ENCODE measurements at places on chromosomes 3 and 15.

- no peak for DNase-seq
Measured at GRCh38 chr15:58086491-58086890, 21.0 kb upstream of the ALDH1A2 start.

DNA sequence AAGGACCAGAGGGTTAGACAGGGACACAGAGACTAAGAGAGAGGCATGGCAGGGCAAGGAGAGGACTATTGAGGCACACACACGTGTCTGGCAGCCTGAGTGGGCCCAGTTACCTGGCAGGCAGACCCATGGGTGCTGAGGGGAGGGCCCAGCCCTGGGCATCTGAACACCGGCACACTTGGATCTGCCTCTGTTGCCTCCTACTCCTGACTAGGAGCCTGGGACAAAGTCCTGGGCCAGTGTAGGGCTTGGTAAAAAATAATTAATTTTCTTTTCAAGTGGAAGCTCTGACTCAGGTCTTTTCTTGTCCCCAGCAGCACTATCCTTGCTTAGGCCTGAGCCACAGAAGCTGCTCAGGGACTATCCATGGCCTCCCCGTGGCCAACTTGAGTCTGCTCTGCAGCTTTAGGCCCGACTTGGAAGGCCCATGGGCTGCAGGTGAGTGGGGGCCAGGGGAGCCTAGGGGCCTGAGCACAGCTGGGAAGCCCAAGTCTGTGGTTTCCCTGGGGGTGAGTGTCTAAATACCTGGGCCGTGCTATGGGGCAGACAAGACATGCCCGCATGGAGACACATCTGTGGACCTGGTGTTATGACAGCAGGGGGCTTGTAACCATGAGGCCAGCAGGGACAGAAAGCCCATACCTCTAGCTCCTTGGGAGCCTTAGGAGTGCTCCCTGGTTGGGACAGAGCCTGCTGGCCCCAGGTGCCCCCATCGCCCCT is at the start of gene PTH1R:
TSS of gene PTH1R (plus strand) at position 316 of the 720 bp plus-strand sequence. CDS start 5,839 bp downstream, outside the sequence.
- no peak for DNase-seq

GRCh38 chr3:43326891-43327581 is 40.7 kb downstream of the SNRK start:
- DNase-seq, result no peak

DNA sequence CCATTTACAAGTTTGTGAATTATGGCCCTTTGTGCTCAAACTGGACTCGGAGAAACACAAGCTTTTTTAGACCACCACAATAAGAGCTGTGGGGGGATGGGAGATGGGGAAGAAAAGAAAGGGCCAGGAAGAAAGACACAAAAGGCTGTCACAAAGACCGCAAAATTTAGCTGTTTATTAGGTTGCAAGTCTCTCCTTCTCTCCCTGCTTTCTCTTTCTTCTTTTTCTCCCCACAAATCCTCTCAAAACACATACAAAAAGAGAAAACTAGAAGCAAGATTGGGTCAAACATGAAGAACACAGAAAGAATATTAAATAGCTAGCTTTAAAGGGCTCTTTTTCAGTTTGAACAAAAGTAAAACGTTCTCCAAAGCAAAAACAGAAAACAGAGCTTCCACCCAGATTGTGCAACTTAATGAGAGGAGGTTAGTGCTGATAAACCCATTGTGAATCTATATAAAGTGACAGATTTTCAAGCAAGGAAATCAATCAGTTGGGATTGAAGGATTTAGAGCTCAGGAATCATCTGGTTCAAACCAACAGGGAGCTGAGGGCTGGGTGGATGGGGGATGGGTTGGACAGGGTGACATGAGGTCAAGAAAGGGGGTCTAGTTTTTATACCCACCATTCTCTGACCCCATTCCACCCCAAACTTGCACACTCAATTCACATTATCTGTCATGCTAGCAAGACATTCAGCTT is 87.3 kb downstream of the DHX30 start:
- DNase-seq, result no peak

DNA sequence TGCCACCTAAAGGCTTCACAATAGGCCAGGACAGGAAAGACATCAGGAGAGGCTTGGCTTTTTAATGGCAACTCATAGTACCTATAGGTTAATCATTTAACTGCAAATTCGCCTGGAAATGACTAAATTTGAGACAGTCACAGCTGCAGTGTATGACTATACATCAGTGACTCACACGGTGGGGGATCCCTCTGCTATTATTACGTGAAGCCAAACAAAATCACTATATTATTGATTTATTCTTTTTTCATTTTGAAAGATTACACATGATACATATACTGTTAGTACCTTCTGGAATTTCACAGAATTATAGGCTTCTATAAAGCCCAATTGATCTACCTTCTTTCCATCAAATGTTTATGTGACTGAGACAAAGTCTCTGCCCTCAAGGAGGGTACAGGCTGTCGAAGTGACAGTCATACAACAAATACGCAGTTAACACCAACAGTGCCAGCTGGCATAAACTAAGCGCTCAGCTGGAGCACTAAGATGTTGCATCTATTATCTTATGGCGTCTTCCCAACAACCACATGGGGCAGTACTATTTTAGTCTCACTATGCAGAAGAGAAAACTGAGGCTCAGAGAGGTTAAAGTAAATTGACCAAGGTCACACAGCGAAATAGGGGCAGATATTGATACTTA is 82.0 kb upstream of the LMOD3 start:
- no peak for DNase-seq

DNA sequence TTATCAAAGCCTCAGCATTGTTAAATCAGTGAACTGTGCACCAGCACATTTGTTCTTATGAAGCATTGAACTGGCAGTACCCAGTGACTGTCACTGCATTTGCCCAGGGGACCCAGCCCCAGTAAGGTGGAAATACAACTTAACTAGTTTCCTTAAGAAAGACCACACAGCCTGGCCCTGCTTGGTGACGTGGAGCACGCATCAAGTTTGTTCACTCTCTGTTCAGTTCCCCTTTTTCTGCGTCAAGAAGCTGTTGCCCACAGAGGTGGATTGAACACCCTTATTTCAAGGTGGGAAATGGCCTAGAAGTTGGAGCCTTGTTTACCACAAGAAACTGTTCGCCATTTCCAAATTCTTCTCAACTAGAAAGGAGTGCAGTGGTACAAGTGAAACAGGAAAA is 69.9 kb upstream of the AGBL1 start:
- DNase-seq, result no peak

GRCh38 chr3:5488771-5489170 is 301.3 kb downstream of the EDEM1 start:
- DNase-seq, result no peak

GRCh38 chr15:98308117-98308516 is 340.2 kb upstream of the IGF1R start:
- DNase-seq, result no peak

- no peak for DNase-seq
Measured at GRCh38 chr15:74795966-74796625, 14.2 kb downstream of the CSK start.

DNA sequence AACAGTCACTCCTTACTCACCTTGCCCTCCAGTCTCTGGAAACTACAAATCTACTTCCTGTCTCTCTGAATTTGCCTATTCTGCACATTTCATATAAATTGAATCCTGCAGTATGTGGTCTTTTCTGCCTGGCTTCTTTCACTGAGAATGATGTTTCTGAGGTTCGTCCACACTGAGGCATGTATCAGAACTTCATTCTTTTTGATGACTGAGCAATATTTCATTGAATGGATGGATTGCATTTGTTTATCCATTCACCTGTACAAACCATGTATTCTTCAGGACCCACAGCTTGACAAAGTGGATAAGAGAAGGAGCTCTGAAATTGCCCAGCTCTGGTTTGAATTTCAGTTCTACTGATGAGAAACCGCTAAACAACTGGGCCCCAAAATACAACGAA is 118.9 kb upstream of the ARRDC4 start:
- DNase-seq, result no peak

GRCh38 chr15:67542420-67543347 is at the start of gene MAP2K5:
Gene MAP2K5, plus strand, starts transcription at chr15:67542703. Its CDS starts 633 bp downstream, at chr15:67543336.
- DNase-seq, result peak; percentile 41

GRCh38 chr3:16528581-16528993 is 15.1 kb upstream of the RFTN1 start:
- no peak for DNase-seq

DNA sequence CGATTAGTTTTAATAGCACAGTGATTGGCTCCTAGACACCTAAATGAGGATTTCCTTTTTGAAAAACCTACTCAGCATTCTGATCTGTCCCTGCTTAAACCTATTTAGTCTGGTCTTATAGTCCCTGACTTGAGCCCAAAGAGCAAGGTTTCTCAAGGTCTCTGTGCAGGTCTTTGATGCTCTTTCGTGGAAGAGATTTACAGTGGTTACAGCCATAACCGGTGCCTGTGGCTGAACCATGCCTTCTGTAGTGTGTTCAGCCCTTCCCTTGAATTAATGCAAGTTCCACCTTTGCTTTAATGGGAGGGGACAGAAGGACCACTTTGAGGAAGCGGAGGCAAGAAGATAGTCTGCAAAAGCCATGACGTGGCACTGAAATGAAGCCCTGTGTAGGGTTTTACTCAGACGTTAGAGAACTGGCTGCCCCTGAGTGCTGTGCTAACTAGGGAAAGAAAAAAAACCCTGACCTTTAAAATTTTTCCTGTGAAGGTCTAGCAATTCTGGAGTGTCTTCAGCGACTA is 43.0 kb downstream of the ZBTB38 start:
- DNase-seq, result no peak

DNA sequence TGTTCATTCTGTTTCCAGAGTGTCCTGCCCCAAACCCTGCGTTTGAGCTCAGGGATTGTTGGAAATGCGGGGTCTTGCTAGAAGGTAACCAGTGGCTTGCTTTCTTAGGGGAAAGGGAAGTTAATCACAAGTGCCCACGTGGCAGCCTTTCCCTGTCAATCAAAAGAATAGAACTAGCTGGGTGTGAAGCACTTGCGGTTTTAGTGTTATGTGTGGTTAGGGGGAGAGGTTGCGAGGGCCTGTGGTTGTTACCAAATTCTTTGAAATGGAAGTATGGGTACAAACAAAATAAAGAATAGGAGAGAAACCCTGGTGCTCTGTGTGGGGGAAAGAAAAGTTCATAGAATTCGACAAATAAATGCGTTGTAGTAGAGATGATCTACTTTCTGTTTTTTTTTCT is 67.6 kb downstream of the FNDC3B start:
- no peak for DNase-seq

GRCh38 chr3:126472277-126473006 is 3.2 kb downstream of the ZXDC start:
- peak; percentile 52 for DNase-seq

DNA sequence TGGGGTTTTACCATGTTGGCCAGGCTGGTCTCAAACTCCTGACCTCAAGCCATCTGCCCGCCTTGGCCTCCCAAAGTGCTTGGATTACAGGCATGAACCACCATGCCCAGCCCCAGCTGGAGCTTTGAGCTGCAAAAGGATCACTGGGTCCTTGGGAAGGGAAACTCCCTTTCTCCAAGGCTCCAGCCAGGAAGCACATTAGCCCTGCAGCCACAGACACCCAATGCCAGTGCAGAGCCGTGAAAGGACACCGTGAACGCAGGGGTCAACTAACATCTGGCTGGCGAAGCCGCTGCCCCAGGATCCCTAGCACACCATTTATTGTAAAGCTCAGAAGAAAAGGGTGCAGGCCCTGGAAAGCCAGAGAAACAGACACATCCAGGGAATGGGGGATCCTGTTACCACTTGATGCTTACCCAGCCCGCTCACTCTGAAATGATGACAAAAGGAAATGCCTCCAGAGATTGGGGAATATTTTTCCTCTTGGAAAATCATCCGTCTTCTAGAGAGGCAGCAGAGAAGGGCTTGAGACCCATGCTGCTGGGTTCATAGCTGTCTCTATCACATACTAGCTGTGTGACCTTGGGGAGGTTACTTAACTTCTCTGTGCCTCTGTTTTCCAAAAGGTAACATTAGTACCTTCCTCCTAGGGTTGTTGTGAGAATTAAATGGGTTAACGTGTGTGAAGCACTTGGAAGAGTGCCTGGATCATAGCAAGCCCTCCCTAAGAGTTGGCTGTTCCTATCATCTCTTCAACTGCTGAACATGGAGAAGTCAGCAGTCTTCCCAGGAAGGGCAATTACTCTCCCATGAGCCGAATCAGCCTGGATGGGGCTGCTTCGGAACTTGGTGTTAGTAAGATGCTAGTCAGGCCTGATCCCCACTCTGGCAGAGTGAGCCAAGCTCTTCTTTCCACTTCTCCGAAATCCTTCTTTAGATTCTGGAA is 40.8 kb downstream of the LMCD1 start:
- no peak for DNase-seq

GRCh38 chr3:101803173-101803782 is 24.3 kb downstream of the NXPE3 start:
- DNase-seq, result no peak

GRCh38 chr15:83585601-83586335 is 68.2 kb upstream of the ADAMTSL3 start:
- no peak for DNase-seq

- DNase-seq, result no peak
Measured at GRCh38 chr3:15492847-15493360, 28.6 kb downstream of the COLQ start.

DNA sequence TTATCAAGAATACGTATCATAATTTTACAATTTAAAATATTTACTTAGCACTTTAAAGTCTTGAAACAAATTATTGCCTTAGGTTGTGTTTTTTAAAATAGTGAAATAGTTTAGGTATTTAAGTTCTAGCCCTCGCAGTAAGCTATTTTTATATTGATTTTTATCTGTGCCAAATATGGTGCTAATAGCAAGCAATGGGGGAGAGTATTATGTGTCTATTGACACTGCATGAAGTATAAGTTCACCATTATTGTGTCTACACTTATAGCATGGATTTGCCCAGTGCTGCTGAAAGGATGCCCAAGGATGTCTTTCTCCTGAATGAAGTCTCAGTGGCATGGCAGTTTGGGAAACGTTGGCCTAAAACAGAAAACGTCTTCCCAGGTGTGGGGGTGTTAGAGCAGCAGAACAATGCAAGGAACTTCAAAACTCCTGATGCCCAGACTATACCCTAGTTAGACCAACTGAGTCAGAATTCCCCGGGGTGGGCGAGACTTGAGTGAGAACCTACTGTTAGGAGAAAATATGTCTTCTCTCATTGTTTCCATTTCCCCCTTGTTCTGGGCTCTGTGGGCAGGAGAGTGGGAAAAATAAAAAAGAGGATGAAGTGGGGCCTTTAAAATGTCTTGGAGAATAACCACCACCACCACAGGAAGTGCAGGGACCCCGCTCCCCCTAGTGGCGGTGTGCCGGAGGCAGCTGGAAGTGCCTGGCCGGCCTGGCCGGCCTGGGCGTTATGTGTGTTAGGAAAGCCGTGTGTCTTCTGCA is 104.2 kb upstream of the SLC7A14 start:
- DNase-seq, result peak; percentile 40

- no peak for DNase-seq
Measured at GRCh38 chr3:46959161-46959511, 17.4 kb downstream of the CCDC12 start.
